ENCODE measurements at places on chromosomes 2 and 18.

DNA sequence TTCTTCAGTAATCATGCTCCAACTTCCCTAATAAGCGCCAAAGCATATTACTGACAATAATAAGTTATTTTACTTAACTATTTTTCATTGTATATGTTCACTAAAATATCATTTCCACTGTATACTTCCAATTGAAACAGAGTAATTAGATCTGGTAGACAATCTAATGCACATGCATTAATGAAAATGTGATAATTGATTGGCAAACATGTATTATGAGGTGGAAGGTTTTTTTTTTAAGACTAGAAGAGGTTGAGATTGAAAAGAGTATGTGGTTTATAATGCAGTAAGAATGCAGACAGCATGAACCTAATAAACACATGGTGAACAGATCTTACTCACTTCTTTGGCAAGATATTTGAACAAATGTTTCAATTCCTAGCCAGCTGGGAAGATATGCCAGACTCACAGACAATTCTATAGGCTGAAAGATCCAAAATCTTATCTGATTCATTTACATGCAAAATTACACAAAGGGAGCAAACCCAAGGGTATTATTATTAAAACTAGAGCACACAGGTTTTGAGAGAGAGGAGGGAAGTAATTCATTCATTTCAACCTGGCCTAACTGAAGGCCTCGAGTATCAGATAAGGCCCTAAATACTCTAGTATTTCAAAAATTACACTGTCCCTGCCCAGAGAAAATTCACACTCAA lies 2.8 kb downstream of the NCKAP1 start:
- DNase-seq: no peak

GRCh38 chr2:155958834-155959233 lies 373.7 kb downstream of the NR4A2 start:
- DNase-seq: no peak

DNA sequence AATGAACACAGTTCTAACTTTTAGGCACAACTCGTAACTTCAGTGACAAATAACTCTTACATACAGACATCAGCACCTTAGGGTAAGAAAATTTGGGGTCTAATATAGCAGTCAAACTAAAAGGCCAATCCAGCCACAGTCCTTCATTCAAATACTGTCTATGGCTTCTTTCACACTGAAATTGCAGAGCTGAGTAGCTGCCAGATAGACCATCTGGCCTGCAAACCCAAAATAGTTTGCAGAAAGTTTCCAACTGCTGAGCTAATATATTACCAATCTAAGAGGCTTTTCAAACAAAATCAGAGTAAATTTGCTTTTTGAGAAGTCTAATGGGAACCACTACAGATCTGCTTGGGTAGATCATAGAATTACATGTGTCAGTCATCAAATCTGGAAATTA lies 183.4 kb downstream of the GALR1 start:
- no peak for DNase-seq

GRCh38 chr18:79410731-79411613 lies 15.2 kb downstream of the NFATC1 start:
- no peak for DNase-seq

- no peak for DNase-seq
Observed at GRCh38 chr18:52077251-52077983, 262.6 kb upstream of the DCC start.
